IgD-negative memory B cell (primary cell): ENCODE measurements at places on chromosomes 2 and 18. TPM values are rescaled to one million over a fixed set of nuclear protein-coding genes. Genes with fewer than 3 reads are reported as not detected.

The GPR55 gene
- polyA plus RNA-seq, result 1.9 TPM

The SKOR2 gene
- polyA plus RNA-seq, result not detected

The TCF23 gene
- polyA plus RNA-seq, result not detected

The IL36B gene
- polyA plus RNA-seq, result not detected

The ICOS gene
- polyA plus RNA-seq, result 0.29 TPM

The MLPH gene
- polyA plus RNA-seq, result not detected

The CELF4 gene
- polyA plus RNA-seq, result 0.21 TPM

The DUSP2 gene
- 55.6 TPM for polyA plus RNA-seq

The ELMOD3 gene
- polyA plus RNA-seq, result 16.0 TPM

The MYO1B gene
- 2.0 TPM for polyA plus RNA-seq

The SP100 gene
- polyA plus RNA-seq, result 288 TPM

The CGREF1 gene
- not detected for polyA plus RNA-seq

The G6PC2 gene
- not detected for polyA plus RNA-seq

The ZNF397 gene
- 13.0 TPM for polyA plus RNA-seq

The MOCOS gene
- 0.13 TPM for polyA plus RNA-seq

The GAL3ST2 gene
- polyA plus RNA-seq, result not detected

The HDHD2 gene
- polyA plus RNA-seq, result 46.7 TPM

The GKN2 gene
- not detected for polyA plus RNA-seq

The CABYR gene
- polyA plus RNA-seq, result 2.0 TPM

The PARD3B gene
- 0.04 TPM for polyA plus RNA-seq

The SATB2 gene
- not detected for polyA plus RNA-seq

The HMSD gene
- not detected for polyA plus RNA-seq

The MRPL33 gene
- 176 TPM for polyA plus RNA-seq

The CACNB4 gene
- polyA plus RNA-seq, result 0.43 TPM

The LRRC30 gene
- polyA plus RNA-seq, result not detected

The CCBE1 gene
- not detected for polyA plus RNA-seq

The RBM43 gene
- polyA plus RNA-seq, result 1.8 TPM

The AFG3L2 gene
- polyA plus RNA-seq, result 27.9 TPM

The HOXD3 gene
- polyA plus RNA-seq, result not detected

The VPS4B gene
- polyA plus RNA-seq, result 66.0 TPM

The MYOM1 gene
- polyA plus RNA-seq, result 2.4 TPM

The TMEFF2 gene
- polyA plus RNA-seq, result not detected

The NEURL3 gene
- not detected for polyA plus RNA-seq

The HAAO gene
- polyA plus RNA-seq, result 5.7 TPM

The RSAD2 gene
- polyA plus RNA-seq, result 3.3 TPM

The ABCG8 gene
- polyA plus RNA-seq, result not detected

The MOGAT1 gene
- polyA plus RNA-seq, result not detected
